Hematopoietic multipotent progenitor cell treated with erythropoietin and hydrocortisone succinate and interleukin-3 and kit ligand, for 4 days (in vitro differentiated cells): ENCODE measurements at places on chromosomes 4 and X.
A peak's percentile ranks its signal among the peaks of the same experiment; 100 is the strongest.

DNA sequence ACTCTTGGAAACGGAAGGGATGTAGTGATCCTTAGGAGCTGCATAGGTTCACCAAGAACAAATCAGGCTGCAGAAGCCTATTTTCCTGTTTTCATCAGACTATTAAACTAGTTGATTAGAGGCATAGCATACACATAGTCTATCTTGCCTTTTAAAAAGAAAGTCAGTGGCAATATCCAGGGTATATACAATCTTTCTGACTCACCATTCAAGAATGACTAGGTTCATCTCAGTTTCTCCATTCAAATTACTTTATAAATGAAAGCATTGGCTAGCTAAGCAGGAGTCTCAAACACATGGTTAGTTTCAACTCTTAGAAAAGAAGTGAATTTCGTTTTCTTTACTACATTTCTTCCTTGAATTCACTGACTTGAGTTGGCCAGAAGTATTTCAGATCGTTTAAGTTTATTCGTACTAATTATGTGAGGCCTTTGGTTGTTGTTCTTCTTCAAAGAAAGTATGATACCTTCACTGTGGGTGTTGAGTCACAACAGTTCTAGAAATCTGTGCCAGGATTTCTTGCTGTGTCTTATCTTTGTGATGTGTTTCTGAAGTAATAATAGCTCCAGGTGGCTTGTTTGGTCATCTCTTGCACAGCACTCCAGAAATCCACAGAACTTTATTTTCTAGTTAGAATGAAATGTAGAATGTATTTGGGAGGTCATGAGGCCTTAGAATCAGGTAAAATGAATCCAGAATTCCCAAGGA lies 88.2 kb downstream of the AWAT2 start:
- no peak for DNase-seq

DNA sequence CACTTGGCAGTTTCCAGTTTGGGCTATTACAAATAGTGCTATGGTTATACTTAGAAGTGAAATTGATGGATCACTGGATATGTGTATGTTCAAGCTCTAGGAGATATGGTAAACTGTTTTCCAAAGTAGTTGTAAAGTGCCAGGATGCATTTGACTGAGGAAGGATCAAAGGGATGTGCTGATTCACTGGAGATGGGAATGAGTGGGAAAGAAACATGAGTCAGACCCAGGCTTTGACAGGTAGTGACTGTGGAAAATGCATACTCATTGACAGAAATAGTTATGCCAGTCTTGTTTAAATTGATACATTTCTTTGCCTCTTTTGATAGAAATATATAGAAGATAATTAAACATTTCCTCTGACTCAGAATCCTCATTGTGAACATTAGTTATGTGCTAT lies 77.9 kb downstream of the CEP135 start:
- no peak for DNase-seq

DNA sequence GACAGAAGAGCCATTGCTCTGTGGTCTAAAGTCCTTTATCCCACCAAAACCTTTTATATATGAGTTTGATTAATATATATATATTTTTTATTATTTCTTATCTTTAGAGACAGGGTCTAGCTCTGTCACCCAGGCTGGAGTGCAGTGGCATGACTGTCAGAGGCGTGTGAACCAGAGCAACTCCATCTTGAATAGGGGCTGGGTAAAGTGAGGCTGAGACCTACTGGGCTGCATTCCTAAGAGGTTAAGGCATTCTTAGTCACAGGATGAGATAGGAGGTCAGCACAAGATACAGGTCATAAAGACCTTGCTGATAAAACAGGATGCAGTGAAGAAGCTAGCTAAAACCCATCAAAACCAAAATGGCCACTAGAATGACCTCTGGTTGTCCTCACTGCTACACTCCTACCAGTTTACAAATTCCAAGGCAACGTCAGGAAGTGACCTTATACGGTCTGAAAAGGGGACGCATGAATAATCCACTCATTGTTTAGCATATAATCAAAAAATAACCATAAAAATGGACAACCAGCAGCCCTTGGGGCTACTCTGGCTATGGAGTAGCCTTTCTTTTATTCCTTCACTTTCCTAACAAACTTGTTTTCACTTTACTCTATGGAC lies 10.5 kb downstream of the TBCK start:
- no peak for DNase-seq

DNA sequence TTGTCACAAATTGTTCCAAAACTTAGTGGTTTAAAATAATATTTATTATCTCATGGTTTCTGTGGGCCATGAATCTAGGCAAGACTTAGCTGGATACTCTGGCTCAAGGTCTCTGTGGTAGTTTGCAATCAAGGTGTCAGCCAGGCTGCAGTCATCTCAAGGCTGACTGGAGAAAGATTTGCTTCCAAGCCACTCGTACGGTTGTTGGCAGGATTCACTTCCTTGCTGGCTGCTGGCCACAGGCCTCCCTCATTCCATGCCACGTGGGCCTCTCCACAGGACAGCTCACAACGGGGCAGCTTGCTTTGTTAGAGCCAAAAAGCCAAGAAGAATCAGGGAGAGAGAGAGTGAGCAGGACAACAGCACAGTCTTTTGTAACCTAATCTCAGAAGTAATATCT lies 101.4 kb downstream of the WWC2 start:
- no peak for DNase-seq

- no peak for DNase-seq
Measured at GRCh38 chrX:37796310-37796709, 16.5 kb downstream of the CYBB start.

GRCh38 chr4:87961993-87962392 lies 13.5 kb upstream of the SPP1 start:
- DNase-seq = no peak

DNA sequence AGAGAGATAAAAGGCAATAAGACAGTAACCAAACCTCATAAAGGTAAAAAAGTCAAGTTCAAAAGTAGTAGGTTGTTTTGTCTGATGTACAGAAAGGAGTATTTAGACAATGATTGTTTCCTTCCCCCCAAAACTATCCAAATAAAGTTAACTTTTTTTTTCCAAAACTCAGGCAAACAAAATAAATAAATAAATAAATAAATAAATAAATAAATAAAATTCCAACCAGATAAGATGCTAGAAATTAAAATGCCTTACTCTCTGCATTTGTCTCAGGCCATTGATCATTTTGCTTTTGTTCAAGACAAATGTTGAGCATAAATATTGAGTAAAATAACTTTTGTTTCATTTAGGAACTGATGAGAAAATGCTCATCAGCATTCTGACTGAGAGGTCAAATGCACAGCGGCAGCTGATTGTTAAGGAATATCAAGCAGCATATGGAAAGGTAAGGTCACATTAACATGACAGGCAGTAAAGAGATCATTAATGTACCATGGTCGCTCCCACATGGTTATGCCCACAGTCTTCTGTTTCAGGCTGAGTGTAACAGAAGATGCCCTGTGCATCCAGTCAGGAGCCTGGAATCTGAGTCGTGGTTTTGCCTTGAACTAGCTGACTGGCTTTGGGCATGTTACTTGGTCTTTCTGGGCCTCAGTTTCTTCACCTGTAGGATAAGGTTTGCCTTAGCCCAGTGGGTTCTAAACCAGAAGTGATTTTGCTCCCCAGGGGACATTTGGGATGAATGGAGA lies 27.3 kb downstream of the ANXA3 start:
- no peak for DNase-seq

- DNase-seq = no peak
Measured at GRCh38 chr4:4423706-4424498, 37.0 kb downstream of the NSG1 start.

GRCh38 chrX:115639334-115639880 lies 78.4 kb downstream of the PLS3 start:
- no peak for DNase-seq

DNA sequence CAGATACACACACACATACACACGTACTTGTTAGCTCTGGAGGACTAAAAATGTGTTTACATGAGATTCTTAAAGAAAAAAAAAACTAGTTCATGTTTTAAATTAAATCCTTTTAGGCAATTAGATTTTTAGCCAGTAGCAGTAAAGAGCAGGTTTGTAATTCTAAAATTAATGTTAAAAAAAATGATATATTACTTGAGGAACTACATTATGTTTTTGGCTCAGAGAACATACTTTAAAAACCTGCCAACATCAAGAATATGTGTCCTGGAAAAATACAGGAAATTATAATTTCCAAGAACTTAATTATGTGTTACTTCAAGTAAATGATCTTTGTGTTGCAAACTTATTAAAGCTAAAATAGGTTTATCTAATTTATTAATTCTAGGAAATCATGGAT lies 594.3 kb upstream of the PCDH7 start:
- no peak for DNase-seq

DNA sequence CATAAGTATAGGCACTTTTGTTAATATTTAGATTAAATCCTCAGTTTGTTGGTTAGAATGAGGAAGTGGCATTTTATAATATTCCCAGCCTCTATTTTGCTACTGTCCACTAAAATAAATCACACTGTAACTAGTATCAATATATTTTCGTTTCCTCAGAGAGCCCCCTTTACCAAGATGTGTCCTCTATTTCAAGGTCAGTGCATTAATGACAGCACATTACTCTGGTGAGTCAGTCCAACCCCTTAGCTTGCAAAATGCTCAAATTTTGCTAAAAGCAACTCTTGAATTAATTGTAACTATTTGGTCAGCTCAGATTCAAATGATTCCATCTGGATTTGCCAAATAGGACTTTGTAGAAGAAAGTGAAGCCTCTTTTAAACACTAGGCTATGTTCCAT lies 199.3 kb downstream of the PDHA2 start:
- DNase-seq = no peak

- DNase-seq = peak; percentile 53
Measured at GRCh38 chrX:150587585-150588503, 19.4 kb downstream of the MTM1 start.

DNA sequence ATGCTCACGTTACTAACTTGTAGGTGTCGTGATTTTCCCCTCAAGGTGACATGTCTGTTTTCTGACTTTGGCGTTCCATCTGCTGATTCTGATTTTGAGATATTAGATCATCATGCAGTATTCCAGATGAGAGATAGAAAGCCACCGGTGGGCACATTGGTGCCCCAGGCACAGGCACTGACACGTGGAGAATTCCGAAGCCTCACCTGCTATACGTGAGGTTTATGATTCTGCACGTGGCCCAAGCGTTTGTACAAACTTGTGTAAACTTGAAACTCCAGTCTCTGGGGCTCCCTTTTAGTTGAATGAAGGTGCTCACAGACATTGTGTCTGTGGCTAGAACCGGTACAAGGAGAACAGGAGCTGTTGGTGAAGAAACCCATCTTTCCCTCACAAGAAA lies 81.1 kb downstream of the TENM3 start:
- no peak for DNase-seq

DNA sequence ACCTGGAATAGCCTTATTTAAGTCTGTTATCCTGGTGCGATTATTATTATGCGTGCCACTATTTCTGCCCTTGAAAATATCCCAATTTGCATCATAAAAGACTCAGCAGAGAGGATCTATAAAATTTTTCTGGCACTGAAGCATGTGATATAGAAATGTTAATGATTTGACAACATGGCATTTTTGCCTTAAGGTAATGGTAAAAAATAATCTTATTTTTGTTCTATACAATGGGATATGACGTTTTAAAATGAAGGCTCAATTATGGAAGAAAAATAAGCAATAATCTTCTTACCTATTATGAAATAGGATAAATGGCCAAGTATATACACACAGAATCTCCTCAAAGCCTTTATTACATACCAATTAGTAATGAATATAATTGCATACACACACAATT lies 113.5 kb downstream of the PDGFC start:
- no peak for DNase-seq

DNA sequence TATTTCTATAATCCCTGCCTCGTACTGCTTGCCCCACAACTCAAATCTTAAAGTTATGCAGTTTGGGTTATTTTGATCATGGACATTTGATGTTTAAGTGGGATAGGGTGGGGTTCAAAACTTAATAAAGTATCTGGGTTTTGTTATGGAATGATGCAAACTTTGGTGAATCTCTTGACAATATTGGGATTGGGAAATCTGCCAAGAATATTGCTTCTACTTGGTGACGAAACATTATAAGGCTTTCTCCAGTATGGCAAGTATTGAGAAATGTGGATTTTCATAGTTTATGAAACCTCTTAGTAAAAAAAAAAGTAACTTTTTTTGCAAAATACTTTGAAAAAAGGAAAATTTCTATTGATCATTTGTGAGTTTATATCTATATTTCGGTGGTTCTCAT lies 130.8 kb upstream of the SFRP2 start:
- DNase-seq = no peak

GRCh38 chr4:24559889-24560288 lies 24.5 kb downstream of the DHX15 start:
- DNase-seq = no peak
